ENCODE measurements at places on chromosomes 6 and 20.

- no peak for DNase-seq
Measured at GRCh38 chr6:169235286-169235685, 18.4 kb downstream of the THBS2 start.

DNA sequence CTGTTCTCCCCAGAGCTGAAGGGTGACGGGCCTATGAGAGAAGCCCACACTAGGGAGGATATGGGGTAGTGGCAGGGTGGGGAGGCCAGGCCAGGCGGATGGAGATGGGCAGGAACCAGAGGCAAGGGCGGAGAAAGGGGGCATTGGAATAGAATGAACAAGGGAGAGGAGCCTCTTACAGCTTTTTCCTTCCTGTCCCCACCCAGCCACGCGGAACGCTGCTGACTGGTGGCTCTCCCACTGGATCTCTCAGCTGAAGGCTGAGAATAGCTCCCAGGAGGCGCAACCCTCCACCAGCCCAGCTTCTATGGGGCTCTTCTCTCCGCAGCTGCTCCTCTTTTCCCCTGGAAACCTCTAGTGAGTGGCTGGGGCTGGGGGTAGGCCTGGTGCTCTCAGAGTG lies 10.8 kb downstream of the DLK2 start:
- no peak for DNase-seq

DNA sequence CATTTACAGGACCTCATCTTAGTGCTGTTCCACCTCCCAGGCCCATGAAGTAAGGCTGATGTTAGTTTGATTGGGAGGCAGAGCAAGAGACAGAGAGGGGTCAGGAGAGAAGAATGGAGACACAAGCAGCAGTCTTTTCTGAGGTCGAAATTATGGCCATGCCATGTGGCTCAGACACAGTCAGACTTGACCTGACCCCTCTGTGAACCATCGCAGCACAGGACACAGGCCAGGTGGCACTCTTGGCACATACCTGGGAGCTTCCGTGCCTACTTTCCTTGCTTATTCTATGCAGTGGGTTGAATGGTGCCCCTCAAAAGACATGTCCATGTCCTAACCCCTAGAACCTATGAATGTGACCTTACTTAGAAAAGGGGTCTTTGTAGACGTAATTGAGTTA lies 254.9 kb downstream of the MAFB start:
- no peak for DNase-seq

DNA sequence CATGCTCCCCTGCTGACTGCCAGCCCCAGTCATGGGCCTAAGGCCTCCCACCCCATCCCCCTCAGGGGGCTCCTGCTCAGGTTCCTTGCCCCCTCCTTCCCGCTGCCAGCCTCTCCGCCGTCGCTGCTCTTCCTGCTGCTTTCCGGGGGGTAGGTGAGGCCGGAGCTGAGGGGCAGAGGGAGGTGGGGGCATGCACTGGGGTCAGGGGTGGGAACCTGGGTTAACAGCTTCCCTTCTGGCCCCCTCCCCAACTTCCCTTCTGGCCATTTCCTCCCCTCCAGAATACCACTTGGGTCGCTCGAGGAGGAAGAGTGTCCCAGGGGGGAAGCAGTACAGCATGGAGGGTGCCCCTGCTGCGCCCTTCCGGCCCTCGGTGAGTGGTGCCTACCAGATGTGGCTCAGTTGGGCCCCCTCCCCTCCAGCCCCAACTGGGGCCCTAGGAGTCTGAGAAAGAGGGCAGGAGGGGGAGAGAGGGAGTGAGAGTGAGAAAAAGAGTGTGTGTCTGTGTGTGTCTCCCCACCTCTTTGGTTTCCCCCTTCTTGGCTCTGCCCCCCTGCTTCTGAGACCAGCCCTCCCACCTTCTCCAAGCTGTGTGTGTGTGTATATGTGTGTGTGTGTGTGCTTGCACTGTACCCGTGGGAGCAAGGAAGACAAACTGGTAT lies 12.1 kb downstream of the SYNGAP1 start:
- no peak for DNase-seq

DNA sequence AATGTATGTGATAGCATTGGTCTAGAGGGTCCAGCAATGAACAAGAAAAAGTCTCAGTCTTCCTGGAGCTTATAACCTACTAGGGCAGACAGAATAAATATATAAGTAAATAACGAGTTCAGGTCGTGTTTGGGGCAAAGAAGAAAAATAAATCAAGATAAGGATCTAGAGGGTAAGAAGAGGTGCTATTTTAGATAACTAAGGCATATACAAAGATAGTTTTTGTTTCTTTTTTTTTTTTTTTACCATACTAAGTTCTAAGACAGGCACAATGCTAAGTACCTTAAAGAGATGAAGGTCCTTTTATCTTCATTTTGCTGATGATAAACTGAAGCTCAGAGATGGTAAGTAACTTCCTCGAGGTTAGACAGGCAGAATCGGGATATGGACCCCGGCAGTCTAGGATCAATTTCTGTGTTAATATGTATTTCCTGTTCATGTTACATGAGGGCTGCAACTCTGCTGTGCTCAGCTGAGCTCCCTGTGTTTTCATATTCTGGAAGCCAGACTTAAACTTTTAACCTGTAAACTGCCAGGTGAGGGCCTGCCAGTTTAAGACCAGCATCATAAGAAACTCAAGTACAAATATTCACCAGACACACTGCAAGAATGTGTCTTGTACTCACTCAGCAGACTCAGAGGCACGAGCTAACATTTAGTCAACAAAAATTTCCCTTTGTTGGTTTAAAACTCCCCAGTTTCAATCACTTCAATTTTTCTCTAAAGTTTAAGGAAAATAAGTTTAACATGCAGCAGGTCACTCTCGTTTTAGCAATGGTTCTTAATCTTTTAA lies 23.3 kb downstream of the SESN1 start:
- DNase-seq: peak; percentile 5

DNA sequence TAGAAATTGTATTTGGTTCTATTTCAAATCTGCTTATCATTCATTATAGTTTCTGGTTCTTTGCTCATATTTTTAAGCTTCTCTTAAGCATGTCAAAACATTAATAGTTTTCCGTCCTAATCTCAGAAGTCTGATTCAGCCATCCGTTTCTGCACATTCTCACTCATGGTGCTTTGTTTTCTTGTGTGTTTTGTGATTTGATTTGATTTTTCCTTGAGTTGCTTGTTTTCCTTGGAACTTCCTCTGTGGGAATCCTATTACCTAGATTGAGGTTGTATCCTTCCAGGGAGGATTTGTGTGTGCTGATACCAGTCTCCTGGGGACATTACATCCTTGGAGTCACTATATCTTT lies 7.9 kb downstream of the SNX9 start:
- no peak for DNase-seq

- DNase-seq: no peak
Measured at GRCh38 chr20:23157734-23158133, 71.6 kb upstream of the CD93 start.

- no peak for DNase-seq
Measured at GRCh38 chr6:37792457-37793033, 27.0 kb upstream of the ZFAND3 start.

DNA sequence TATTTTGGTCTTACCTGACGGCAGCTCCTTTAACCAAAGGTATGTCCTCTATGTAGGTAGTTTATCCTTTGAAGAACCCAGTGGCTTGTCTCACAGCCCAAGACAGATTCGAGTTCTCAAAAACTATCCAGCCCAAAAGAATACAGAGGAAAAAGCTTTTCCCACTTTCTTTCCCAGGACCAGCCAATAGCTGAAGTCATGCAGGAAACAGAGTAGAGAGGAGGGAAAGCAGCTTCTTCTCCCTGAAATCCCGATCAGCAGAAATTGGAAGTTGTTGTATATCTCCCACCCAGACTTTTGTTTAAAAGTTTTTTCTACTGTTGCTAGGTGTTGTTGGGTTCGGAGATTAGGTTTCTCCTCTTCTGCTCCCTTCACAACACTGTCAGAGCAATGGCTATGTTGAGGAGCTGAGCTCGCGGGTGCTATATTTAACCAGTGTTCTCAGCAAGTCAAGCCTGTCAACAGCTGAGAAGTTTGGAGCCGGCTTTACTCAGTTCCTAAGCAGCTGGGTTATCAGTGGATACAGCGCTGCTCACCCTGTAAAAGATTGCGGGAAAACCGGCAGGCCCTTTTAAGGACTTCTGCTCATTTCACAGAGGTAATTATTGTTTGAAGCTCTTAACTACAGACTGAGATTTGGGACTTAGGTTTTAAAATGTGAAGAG lies at the start of gene FILIP1:
Gene FILIP1 (minus strand): TSS at position 401 of the 665 bp plus-strand sequence. CDS start 78,828 bp downstream, outside the sequence.
- no peak for DNase-seq

GRCh38 chr6:125789167-125789566 lies 1.6 kb upstream of the NCOA7 start:
- DNase-seq: peak; percentile 24

DNA sequence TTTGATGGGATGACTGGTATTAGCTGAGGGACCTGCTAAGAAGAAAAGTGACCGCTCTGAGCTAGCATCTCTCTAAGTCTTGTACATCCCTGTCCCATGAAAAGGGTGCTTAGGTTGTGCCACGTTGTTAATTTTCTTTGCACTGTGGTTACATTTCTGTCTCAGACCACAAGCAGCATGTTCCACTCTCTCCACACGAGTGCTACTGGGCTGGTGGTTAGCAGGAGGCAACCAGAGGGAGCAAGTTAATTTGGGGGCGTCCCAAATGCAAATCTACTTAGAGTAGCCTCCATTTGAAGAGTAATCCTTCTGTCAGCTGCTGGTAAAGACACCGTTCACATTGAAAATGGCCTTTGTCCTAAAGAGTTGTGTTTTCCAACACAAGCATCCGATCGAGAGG lies 3.4 kb upstream of the SCML4 start:
- DNase-seq: peak; percentile 67

DNA sequence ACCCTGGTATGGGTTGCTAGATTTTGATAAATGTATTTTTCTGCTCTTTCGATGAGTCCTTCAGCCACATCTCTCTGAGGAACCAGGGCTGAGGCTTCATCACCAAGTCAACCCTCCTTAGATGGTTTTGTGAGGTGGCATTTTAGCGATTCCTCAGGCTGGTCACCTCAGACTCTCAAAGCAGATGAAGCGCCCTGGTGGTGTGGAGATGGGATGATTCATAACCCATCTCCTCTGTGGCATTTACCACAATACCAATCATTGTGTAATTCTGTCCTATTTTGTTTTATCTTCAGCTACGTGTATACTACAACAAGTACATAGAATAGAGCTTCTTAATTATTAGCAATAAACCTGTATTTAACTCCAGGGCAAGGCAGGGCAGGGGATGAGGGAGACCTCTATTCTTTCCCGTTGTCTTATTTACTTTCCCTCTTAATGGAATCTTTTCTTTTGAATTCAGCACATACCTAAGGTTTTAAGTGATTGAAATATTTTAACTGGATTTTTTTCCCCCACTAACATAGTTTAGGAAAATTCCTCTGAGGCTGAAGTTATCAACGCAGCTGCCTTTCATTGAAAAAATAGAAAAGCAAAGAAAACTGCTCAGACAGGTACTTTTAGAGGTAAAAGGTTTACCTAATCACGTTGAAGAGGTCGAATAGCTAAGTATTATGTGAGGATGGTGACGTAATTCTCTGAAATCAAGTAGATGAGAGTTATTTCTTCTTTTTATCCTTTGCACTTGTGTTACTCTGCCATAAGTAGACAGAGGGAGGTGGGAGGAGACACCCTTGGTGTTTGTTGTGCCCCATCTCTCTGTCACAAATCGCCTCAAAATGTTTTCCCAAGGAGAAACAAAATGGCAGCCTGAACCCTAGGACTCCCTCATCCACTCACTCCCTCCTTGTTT lies 57.4 kb upstream of the EDN3 start:
- peak; percentile 55 for DNase-seq

- no peak for DNase-seq
Measured at GRCh38 chr6:132190815-132191175, 210.5 kb downstream of the MOXD1 start.

GRCh38 chr6:89580997-89581666 lies 57.4 kb downstream of the LYRM2 start:
- no peak for DNase-seq

GRCh38 chr6:125341460-125341859 lies 39.7 kb upstream of the HDDC2 start:
- DNase-seq: no peak

DNA sequence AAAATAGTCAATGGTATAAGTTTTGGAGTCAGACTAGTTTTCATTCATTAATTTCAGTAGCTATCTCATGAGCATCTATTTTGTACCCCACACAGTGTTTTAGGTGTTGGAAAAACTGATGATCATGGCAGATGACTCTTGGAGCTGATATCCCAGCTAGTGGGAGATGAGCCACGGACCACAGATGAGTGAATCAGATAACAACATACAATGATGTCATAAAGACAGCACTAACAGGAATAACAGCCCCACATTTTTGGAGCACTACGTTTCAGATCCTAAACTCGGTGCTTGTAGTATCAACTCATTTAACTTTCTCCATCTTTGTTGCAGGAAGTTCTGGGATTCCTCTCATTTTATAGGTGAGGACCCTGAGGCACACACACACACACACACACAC lies 67.8 kb upstream of the EDN3 start:
- DNase-seq: no peak

DNA sequence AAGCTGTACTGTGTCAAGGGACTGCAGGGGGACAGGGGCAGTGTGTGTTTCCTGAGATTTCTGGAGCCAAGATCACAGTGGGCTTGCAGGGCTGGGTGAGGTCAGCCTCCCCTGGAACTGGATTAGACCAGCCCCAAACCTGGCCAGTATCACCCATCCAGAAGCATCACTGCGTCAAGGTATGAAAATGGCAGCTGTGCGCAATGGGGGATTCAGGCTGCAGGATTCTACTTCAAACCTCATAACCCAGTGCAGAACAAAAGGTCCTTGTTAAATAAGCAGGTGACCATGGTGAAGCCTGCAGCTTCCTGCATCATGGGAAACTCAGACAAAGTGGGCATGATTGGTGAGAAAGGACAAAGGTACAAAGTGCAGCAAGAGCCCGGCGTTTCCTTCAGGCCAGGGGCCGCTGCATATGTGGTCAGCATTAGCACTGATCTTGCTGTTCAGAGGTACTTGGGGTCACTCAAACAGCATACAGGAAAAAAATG lies 33.4 kb downstream of the TRAF3IP2 start:
- DNase-seq: no peak

DNA sequence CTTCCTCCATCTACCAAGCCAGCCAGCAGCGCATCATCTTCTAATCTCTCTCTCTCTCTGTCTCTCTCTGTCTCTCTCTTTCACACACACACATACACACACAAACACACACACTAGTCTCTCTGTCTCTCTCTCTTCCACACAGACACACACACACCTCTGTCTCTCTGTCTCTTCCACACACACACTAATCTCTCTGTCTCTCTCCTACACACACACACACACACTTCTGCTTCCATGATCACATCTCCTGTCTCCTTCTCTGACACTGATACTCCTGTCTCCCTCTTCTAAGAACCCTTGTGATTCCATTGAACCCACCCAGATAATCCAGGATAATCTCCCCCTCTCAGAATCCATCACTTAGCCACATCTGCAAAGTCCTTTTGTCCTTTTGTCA lies 181.3 kb downstream of the NFATC2 start:
- DNase-seq: no peak

DNA sequence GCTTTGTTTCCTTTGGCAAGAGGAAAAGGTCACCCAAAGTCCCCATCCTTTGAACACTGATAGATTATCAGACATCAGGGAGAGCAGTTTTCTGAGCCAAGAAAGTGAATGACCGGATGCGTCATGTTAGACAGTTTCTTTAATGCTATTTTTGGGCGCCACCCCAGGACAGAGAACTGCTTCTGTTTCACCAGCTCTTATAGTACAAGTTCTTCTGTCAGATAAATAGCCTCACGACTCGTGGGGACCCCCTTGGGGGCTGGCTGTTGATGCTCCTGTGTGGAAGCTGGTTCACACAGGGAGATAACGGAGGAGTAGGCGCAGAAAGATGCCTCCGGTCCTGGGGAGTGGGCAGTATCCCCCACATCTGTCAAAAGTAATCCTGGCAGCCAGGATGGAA lies 54.6 kb downstream of the NPEPL1 start:
- no peak for DNase-seq
